ENCODE measurements at places on chromosomes 12 and 14.

DNA sequence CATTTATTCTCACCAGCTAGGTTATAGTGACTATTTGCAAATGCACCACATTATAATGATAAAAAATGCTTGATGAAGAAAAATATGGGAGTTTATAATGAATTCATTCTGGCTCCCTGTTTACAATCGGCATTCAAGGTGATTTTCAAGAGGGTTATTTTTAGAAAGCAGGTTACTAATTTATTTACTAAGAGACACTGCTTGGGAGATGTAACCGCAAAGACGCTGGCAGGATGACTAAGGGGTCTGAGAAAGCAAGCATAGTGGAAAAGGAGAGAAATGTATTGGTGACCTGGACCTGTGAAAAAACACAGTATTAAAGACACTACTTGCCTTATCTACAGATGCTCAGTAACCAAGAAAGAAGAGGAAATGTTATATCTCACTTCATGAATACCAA is 13.3 kb upstream of the PITPNM2 start:
- DNase-seq = no peak

- DNase-seq = no peak
Observed at GRCh38 chr12:39682689-39683477, 63.3 kb upstream of the ABCD2 start.

DNA sequence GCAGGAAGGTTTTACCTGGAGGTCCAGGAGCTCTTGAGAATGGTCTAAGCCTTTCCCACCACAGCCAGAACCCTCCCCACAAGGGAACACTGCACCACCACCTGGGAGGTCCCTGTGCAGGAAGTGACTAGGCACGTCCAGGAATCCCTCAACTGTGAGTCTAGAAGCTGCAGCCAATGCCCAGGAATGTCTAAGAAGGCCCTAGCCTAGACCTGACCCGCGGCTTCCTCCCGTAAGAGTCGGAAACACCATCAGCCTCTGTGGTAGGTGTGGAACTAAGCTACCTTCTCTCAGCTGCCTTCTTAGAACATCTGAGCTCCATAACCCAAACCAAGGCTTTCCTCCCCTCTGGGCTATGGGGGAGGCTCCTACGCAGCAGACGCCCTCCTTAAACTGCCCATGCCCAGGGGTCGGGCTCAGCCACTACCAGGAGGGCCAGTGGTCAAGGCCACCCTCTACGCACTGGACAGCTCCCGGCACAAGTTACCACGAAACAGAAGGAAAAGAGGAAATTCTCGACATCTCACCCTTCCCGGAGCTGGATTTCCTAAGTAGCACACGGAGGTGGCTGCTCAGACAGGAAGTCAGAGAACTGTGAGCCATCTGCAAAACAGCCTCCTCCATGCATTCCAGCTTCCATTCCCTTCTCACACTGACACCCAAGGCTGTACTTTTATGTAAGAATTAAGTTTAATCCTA is 25.5 kb downstream of the ZFYVE21 start:
- DNase-seq = no peak

DNA sequence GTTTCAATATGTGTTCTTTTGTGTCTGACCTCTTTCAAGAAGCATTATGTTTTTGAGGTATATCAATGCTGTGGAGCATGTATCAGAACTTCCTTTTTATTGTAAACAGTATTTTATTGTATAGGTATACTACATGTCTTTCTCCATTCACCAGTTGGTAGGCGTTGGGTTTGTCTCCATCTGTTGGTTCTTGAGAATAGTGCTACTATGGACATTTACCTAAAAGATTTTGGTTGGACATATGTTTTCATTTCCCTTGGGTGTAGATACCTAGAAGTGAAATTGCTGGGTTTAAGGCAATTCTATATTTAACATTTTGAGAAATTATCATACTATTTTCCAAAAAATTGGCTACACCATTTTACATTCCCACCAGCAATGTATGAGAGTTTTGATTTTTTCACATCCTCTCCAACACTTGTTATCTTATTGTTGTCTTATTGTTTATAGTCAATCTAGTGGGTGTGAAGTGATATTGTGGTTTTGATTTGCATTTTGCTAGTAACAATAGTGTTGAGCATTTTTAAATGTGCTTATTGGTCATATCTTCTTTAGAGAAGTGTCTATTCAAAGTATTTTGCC is 409.2 kb downstream of the IPO8 start:
- no peak for DNase-seq

GRCh38 chr12:62677355-62677754 is 210.7 kb downstream of the MON2 start:
- no peak for DNase-seq

DNA sequence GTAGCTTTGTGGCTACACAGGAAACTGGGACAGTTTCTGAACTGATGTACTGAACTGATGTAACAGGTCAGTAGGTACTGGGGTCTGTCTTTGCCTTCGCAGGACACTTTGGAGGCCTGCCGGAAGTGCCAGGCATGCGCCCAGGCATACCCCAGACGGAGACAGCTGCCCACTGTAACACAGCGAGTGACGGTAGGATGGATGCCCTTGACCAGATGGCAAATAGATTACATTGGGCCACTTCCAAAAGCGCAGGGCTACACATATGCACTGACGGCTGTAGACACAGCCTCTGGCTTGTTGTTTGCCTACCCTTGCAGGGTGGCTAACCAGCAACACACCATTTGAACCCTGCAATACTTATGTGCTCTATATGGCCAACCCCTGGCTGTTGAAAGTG is 94.1 kb upstream of the TMPO start:
- DNase-seq = no peak

GRCh38 chr12:75712223-75712622 is 200.8 kb upstream of the KRR1 start:
- DNase-seq = no peak
